ENCODE measurements at places on chromosomes 12 and 14. TPM values are rescaled to one million over a fixed set of nuclear protein-coding genes. Genes with fewer than 3 reads are reported as not detected.
A peak's percentile ranks its signal among the peaks of the same experiment; 100 is the strongest.

DNA sequence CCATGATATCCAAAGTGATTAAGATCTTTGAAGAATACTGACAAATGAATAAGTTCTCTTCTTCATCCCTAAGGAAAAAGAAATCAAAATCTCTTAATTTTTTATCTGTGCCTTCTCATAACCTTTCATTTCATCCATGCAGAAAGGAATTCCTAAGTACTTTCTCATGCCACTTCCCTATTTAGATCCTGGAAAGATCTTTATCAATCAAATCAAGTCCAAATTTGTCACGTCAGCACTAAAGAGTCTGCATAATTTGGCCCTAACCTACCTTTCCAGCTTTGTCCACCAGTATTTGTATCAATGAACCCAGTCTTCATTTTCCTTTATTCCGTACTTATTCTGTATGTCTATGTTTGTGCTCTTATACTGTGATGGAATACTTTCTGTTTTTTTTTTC lies 41.2 kb downstream of the VEZT start:
- no peaks in the 10 kb centered on the region for H3K4me1 ChIP-seq
- H3K4me3 ChIP-seq = no peak overlapping the region
- DNase-seq = no peak
- H3K27me3 ChIP-seq = no peaks in the 10 kb centered on the region
- H3K27ac ChIP-seq = no peak overlapping the region

FSCB gene
- not detected for total RNA-seq

DNA sequence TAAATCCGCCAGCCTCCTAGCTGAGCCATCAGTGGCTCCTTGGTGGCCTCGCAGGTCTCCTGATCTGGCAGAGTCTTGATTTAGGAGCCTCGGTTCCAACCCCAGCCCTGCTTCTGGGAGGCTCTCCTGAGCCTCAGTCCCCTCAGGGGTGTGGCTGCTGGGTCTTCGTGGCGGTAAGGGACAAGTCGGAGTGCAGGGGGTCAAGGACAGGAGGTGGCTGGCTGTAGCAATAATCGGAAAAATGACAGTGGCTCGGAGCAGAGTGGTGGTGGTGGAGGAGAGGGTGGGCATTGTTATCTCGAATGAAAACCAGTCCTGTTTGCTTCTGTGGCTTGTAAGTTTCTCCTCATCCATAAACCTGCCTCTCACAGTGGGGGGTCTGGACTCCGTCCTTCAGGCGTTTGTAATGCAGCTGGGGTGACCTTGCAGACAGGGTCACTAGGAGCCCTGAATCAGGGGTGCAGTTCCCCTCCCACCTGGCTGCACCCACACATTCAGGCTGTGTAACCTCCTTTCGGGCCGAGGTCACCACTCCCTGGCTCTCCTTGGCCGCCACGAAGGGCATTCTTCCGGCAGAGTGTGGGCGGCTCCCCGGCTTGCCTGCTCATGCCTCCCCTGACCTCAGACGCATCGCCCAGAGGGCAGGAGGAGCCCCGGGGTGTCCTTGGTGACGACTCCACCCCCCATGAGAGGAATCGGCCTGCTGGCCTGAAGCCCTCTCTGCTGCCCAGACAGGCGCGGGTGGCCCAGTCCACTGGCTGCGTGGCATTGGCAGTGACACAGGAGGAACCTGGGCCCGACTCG lies 8.1 kb downstream of the BCL7A start:
- DNase-seq = no peak
- no peaks in the 10 kb centered on the region for H3K27me3 ChIP-seq
- H3K4me3 ChIP-seq = no peak overlapping the region
- H3K27ac ChIP-seq = no peak overlapping the region

KLRD1 gene
- total RNA-seq = 2.3 TPM

CFAP54 gene
- 0.12 TPM for total RNA-seq

FGD4 gene
- 16.5 TPM for total RNA-seq

ITFG2 gene
- 15.0 TPM for total RNA-seq

DNA sequence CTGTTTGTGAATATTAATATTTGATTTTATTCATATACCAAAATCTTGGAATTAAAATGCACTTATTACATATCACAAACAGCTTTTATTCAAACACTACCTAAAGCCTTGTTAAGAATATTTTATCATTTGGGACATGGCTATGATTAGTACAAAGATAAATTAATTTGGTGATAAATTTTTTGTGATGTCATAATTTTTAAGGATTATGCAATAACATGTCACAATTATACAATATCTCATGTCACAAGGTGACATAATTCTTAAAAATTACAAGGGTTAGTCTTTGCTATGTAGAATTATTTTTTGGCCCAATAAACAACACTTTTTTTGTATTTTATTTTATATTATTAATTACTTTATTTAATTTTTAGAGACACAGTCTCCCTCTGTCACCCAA lies 113.7 kb downstream of the TMTC3 start:
- no peaks in the 10 kb centered on the region for H3K27me3 ChIP-seq
- no peak overlapping the region for H3K27ac ChIP-seq
- H3K4me3 ChIP-seq = no peak overlapping the region
- no peak for DNase-seq

- H3K4me3 ChIP-seq = no peak overlapping the region
- no peaks in the 10 kb centered on the region for H3K36me3 ChIP-seq
- H3K27me3 ChIP-seq = no peaks in the 10 kb centered on the region
- DNase-seq = no peak
- no peak overlapping the region for H3K27ac ChIP-seq
- H3K4me1 ChIP-seq = no peaks in the 10 kb centered on the region
These were observed 284.4 kb upstream of the CRY1 start for GRCh38 chr12:107377596-107378385.

GRCh38 chr14:89114109-89114508 lies 289.7 kb downstream of the TTC8 start:
- no peak overlapping the region for H3K4me3 ChIP-seq
- no peak for DNase-seq
- no peak overlapping the region for H3K27ac ChIP-seq
- H3K4me1 ChIP-seq = no peaks in the 10 kb centered on the region
- H3K27me3 ChIP-seq = no peaks in the 10 kb centered on the region

PLA2G1B gene
- total RNA-seq = not detected

DNA sequence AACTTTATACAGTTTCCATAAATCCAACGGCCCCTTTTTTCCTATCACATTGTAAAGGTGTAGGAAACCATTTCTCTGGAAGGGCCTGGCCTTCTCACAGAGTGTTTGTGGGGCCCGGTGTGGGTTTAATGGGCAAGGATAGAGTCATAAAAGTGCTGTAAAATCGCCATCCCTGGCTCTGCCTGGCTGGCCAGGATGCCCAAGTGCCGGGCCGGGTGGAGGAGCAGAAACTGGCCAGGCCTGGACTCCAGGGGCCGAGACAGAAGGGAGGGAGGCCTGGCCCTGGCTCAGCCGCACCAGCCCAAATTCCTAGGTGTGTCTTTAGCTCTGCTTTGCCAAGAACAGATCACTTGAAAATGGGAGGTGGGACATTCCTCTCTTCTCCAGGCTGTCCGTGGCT lies 77.1 kb upstream of the DICER1 start:
- no peak overlapping the region for H3K4me3 ChIP-seq
- no peak for DNase-seq
- H3K36me3 ChIP-seq = no peaks in the 10 kb centered on the region
- H3K27ac ChIP-seq = no peak overlapping the region
- no peaks in the 10 kb centered on the region for H3K4me1 ChIP-seq

DNA sequence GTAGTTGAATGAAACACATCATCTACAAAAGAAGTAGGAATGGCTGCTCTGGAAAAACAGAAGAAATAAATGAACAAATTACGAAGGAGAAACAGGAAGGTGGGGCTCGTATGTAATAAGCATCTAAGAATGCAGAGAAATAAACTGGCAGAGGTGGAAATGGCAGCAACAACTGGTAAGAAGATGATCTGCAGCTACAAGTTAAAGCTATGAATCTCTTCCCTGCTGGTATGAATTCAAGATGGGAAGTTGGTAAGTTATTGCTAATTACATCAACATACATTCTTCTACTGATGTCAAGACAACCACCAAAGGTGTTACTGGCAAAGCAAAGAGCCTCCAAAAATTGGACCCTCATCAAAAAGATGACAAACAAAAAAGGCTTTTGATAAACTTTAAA lies 59.8 kb downstream of the HECTD4 start:
- no peak overlapping the region for H3K4me3 ChIP-seq
- no peaks in the 10 kb centered on the region for H3K27me3 ChIP-seq
- H3K4me1 ChIP-seq = no peaks in the 10 kb centered on the region
- DNase-seq = no peak
- no peak overlapping the region for H3K27ac ChIP-seq
- H3K36me3 ChIP-seq = no peaks in the 10 kb centered on the region

GPR132 gene
- 0.28 TPM for total RNA-seq

DNA sequence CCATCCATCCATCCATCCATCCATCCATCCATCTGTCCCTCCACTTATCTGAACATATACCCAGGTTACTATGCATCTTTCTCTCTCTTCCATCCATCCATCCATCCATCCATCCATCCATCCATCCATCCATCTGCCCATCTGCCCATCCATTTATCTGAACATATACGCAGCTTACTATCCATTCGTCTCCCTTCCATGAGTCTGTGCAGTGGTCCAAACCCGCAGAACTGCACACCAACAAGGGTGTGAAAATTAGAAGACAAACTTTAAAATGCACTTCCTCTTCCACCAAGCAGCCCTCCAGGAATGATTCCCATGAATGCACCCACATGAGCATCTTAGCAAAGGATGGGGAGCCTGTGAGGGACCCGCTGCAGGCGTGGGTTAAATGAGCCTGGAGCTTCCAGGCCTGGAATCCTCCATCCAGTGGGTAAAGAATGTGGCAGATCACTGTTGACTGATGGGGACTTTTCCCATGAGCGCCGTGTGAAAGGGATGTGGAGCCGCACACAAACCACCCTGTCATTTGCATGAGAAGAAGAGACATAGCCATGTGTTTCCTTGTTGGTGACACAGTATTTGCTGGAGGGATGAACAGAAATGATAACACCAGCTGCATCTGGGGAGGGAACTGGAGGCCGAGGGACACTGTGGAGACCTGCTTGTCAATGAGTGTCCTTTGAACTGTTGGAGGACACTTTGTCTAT lies 376.6 kb downstream of the ADGRD1 start:
- no peak for DNase-seq
- no peaks in the 10 kb centered on the region for H3K36me3 ChIP-seq
- no peak overlapping the region for H3K27ac ChIP-seq
- no peaks in the 10 kb centered on the region for H3K27me3 ChIP-seq
- H3K4me3 ChIP-seq = no peak overlapping the region

GRCh38 chr14:26113911-26114640 lies 483.8 kb downstream of the NOVA1 start:
- no peaks in the 10 kb centered on the region for H3K27me3 ChIP-seq
- no peak for DNase-seq
- no peaks in the 10 kb centered on the region for H3K36me3 ChIP-seq
- no peak overlapping the region for H3K27ac ChIP-seq
- no peaks in the 10 kb centered on the region for H3K4me1 ChIP-seq

ASCL1 gene
- total RNA-seq = 0.75 TPM

DNA sequence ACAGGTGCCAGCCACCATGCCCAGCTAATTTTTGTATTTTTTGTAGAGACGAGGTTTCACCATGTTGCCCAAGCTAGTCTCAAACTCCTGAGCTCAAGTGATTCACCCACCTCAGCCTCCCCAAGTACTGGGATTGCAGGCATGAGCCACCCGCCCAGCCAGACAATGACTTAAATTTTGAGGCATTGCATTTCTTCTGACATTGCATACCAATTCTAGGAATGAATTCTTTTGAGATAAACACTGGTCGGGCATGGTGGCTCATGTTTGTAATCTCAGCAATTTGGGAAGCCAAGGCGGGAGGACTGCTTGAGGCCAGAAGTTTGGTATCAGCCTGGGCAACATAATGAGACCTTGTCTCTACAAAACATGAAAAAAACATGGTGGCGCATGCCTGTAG lies 2.5 kb upstream of the CELA1 start:
- no peak overlapping the region for H3K27ac ChIP-seq
- no peak overlapping the region for H3K4me3 ChIP-seq
- no peaks in the 10 kb centered on the region for H3K27me3 ChIP-seq
- no peak for DNase-seq

GRCh38 chr12:989051-989450 lies 2.0 kb upstream of the ERC1 start:
- H3K27ac ChIP-seq = peak overlapping the region; percentile 96
- DNase-seq = no peak
- no peaks in the 10 kb centered on the region for H3K36me3 ChIP-seq
- no peaks in the 10 kb centered on the region for H3K4me1 ChIP-seq
- no peaks in the 10 kb centered on the region for H3K27me3 ChIP-seq
- H3K4me3 ChIP-seq = no peak overlapping the region

TMTC1 gene
- 4.0 TPM for total RNA-seq

DNA sequence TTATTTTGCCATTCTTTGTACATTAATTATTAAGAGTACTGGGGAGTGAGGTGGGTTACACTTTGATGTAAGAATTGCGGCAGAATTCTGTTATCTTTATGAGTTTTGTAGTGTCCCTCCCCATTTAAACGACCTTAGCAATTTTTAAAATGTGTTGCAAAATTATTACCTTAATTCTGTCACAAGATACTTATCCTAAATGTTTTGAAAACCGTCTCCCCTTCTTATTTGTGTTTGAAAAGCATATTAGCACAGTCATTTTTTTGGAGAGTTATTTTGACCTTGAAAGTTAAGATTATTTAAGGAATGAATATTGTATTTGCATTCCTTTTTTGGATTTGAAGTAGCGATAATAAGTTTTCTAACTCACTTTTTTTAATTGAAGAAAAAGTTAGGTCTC lies 2.2 kb downstream of the ARHGAP5 start:
- no peaks in the 10 kb centered on the region for H3K27me3 ChIP-seq
- H3K36me3 ChIP-seq = no peaks in the 10 kb centered on the region
- H3K4me3 ChIP-seq = no peak overlapping the region
- H3K4me1 ChIP-seq = peaks cover 25% of the 10 kb centered on the region
- DNase-seq = no peak
- H3K27ac ChIP-seq = no peak overlapping the region

DNA sequence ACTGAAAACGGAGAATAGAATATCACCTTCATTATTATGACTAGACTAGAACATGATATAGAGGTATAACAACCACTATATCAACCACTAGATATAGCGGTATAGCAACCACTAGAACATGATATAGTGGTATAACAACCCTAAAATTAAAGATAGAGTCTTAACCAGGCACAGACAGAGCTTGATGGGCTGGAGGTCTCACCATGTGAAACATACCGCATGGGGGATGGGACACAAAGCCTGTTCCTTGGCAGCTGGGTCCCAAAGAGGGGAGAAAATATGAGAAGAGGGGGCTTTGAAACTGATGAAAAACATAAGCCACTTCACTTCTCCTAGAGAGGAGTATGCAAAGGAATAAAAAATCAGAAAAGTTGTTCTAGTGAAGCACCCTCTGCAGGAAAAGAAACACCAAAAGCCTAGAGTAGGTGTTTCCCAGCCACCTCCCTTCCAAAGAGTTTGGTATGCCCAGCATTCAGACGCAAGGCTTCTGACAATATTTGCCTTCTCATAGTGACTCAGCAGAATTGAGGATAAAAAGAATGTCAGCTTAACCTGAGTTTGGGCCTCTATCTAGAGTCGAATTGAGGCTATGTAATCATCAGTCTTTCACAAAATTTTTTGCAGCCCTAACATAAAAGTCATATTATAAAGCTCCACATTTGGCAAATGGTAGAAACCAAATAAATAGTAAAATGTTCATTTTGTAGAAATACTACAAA lies 316.4 kb downstream of the NOVA1 start:
- H3K4me3 ChIP-seq = no peak overlapping the region
- no peaks in the 10 kb centered on the region for H3K36me3 ChIP-seq
- H3K27me3 ChIP-seq = no peaks in the 10 kb centered on the region
- H3K4me1 ChIP-seq = no peaks in the 10 kb centered on the region
- DNase-seq = no peak

GRCh38 chr14:87892763-87893162 lies 100.2 kb downstream of the GALC start:
- H3K4me3 ChIP-seq = no peak overlapping the region
- no peak overlapping the region for H3K27ac ChIP-seq
- H3K36me3 ChIP-seq = no peaks in the 10 kb centered on the region
- no peaks in the 10 kb centered on the region for H3K4me1 ChIP-seq
- DNase-seq = no peak

Data from right lobe of liver (tissue), 6 donors.